ENCODE measurements at places on chromosomes 3 and 15. TPM values are rescaled to one million over a fixed set of nuclear protein-coding genes. Genes with fewer than 3 reads are reported as not detected.

The SSUH2 gene
- total RNA-seq, result 0.06 TPM

DNA sequence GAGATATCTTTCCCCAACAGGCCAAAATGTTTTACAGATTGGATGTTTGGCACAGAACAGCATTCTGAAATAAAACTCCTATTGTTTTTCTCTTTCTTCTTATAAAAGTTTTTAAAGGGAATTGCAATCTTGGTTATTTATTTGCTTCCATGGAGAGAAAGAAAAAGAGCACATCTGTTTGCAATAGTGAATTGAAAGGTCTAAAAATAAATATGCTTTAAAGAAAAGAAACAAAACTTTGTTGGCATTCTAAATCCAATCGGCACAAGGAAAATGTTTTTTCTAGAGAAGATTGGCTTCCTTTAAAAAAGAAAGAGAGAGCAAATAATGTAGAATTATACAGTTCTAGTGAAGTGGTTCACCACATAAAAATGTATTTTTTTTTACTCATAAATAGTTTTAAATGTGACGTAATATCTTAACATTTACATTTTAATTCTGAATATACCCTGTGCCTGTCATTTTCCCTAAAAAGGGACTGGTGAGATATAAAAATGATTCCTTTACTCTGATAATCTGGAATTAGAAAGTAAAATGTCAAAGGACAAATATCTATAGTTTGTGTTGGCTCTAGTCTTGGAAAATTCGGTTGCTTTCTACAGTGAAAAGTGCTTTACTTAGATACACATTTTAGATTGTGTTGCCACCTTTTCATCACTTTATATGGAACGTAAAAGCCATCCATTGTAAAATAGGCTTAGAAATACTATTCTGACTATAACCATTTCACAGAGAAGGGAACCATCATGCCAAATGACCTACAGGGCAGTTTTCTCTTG, 257.4 kb upstream of the CBLB start:
- DNase-seq, result no peak

The SLC22A13 gene
- total RNA-seq, result not detected

DNA sequence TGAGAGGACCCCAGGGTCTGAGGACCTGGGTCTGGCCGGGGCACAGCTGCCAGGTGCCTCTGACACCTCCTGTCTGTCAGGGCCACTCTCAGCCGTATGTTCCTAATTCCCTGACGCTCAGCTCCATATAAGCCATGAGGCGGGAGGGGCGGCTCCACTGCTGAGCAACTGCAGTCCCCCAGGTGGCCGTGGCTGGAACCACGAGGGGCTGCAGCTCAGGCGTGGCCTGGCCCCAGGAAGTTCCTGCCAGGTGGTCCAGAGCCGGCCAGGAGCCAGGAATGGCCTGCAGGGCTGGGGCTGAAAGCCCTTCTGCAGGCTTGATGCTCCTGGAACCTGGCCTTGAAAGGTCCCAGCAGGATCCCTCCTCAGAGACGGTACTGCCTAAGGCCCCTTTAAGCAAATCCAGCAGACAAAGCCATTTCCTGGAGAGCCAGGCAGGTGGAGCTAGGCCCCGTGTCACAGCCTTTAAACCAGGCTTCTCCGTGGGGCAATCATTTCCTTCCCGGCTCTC, 118.0 kb downstream of the CHSY1 start:
- no peak for DNase-seq

The ANKRD63 gene
- 0.37 TPM for total RNA-seq

The FANCD2OS gene
- total RNA-seq, result not detected

The LIPH gene
- 1.5 TPM for total RNA-seq

- DNase-seq, result no peak
These were observed 55.0 kb downstream of the SLC6A1 start for GRCh38 chr3:11047500-11047899.

The MAP6D1 gene
- 1.0 TPM for total RNA-seq

DNA sequence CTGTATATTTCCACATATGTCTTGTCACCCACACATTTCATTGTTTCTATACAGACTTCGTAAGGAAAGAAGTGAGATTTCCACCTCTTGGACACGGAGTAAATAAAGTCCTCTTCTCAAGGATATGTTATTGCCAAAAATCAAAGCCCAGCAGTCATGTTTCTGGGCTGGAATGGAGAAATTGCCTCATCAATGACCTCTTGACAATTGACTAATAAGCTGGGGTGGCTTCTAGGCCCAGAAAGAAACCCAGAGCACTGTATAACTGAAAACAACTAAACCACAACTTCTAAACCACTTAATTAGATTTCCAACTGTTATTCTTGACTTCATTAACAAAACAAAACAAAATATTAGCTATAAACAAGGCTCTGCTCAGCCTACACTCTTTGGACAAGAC, 56.4 kb upstream of the SLC24A5 start:
- DNase-seq, result no peak
